ENCODE measurements at places on chromosomes 7 and 10.

- DNase-seq, result peak; percentile 62
These were observed 150.6 kb downstream of the CACNB2 start for GRCh38 chr10:18290651-18291313.

- DNase-seq, result no peak
These were observed 1021.3 kb upstream of the C7orf33 start for GRCh38 chr7:147569116-147569913.

DNA sequence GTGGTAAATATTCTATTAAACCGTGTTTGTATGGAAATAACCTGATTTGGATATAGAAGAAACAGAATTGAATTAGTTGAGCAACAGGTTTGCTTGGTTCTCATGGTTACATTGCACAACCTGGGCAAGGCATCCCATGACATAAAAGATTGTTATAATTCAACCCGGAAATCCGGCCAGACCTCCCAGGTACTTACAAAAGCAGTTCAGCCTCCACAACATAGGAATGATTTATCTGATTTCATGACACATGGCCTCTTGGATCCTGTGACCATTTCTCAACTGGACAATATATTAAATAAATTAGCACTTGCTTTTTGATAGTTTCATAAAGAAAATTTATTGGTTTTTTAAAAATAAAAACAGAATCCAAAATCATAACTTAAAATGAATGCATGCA, 55.1 kb upstream of the PTPN12 start:
- DNase-seq, result no peak

DNA sequence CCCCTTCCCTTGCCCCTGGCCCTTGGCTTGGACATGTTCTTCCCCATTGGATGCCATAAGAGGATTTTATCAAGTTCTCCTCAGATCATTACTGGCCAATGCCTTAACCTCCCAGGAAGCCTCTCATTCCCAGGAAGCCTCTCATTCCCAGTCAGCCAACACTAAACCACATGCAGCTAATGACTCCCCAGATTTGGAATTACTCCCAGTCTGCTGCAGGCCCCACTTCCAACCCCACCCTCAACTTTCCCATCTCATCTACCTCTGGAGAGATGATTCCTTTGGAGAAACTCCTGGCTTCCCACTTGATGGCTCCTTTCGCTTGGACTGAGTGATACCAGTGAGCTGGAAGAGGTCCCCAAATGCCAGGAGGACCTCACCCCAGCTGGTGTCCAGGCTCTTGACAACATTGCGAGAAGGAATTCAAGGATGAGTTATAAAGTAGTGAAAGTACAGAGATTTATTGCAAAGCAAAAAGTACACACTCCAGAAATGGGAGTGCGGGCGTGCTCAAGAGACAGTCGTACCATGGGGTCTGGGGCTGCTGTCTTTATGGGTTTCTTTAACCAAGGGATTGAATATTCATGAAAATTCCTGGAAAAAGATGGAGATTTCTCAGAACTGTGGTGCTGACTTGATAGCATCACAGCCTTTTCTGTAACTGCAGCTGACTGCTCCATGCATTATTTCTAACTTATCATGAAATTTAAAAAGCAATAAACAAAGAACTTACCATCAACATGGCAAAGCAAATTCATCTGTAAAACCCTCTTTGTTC, 117.2 kb upstream of the ADCY1 start:
- DNase-seq, result no peak

DNA sequence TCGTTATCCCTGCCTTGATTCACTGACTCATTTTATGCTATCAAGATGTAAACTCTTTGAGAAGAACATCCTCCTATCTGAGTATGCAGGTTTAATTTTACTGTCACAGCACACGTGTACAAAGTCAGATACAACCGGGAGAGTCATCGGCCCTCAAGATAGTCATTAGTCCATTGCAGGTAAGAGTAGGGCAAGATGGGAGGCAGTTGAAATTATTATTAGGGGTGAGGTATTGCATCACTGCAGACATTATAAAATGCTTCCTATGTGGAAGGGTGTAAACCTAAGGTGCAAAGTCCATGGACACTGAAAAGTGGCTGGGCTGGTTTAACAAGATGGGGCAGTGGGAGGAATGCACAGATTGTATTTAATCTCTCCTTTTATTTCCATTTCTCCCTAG, 113.7 kb downstream of the ARL4A start:
- DNase-seq, result no peak

- DNase-seq, result no peak
These were observed 1673.4 kb downstream of the REEP3 start for GRCh38 chr10:65194555-65194954.

- no peak for DNase-seq
These were observed 74.3 kb upstream of the RET start for GRCh38 chr10:43002596-43002995.

GRCh38 chr10:124271676-124272075, 147.0 kb downstream of the OAT start:
- DNase-seq, result no peak

DNA sequence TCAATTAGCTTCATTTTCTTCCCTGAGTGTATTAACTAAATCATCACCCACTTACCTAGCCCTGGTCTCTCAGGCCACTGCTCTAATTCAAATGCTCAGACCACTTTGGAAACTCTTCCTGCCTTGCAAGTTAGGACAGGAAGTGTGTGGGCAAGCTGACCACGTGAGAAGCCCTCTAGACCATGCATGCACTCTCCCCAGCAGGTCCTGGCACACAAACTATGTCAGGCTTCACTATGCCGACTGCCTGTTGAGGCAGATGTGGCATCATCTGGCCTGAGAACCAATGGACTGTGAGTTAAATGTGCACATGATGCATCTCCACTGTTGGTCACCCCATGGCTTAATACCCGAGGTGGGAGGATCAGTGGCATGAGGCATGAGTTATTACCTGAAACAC, 439.6 kb downstream of the GRID1 start:
- DNase-seq, result no peak

GRCh38 chr10:92265687-92266258, 25.1 kb downstream of the CPEB3 start:
- no peak for DNase-seq

- no peak for DNase-seq
These were observed 70.7 kb downstream of the MACC1 start for GRCh38 chr7:20146451-20146850.
